ENCODE measurements at places on chromosomes 3 and 15.

GRCh38 chr3:72361990-72362389 lies 486.3 kb downstream of the SHQ1 start:
- no peak for DNase-seq

GRCh38 chr3:54917862-54918261 lies 10.0 kb downstream of the LRTM1 start:
- DNase-seq, result no peak

GRCh38 chr15:98980899-98981228 lies 26.7 kb downstream of the PGPEP1L start:
- DNase-seq, result no peak

DNA sequence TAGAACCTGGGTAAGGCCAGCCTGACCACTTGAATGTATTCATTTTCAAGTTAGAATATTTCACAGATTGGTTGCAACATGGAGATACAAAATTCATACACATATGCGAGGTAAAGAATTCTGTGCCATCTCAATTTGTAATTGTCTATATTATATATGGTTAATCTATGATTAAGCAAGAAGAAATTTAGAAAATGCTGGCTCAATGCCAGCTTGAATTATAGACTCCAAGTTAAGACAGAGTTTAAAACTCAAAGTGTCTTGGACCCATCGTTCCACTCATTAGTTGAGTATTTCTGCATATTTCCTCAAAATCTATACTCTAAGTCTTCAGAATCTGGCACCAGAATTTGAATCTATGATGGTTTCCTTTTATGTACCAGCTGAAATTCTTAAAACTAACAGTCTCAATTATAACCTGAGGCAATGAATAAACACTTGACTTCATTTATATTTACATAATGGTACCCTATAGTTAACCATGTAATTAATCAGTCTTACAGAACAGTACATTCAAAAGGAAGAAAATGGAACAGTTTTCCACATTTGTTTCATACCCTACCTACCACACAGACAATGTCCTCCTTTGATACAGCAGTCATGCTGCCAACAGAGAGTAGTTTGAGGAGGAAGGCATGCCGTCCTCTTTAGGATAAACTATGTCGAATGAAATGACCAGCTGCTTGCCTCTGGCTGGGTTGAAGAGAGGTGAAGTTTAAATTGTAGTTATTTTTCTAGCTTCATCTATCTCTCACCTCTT lies 95.7 kb downstream of the CD47 start:
- no peak for DNase-seq

- DNase-seq, result no peak
Observed at GRCh38 chr3:111954228-111954990, 24.4 kb upstream of the ABHD10 start.

DNA sequence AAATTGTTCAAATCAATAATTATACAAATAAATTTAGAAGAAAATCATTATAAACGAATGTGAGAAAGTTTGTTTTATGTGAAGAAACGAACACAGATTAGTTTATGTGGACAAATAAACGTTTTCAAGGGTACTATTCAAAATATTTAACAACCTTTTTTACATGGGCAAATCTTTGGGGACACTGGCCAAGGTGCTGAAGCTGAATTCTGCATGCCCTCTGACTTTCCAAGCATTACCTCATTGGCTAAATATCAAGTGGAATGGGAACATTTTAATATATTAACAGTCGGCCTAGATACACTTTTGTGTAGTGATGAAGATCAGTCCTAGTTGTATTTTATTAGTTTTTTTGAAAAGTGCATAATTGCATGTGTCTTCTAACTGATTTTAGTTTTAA lies 636.4 kb upstream of the DPPA4 start:
- DNase-seq, result no peak

- DNase-seq, result no peak
Observed at GRCh38 chr3:32200992-32201758, 37.3 kb upstream of the CMTM8 start.

GRCh38 chr15:25176616-25176923 lies 221.8 kb downstream of the SNRPN start:
- no peak for DNase-seq

GRCh38 chr15:80660119-80660518 lies 35.0 kb upstream of the ABHD17C start:
- DNase-seq, result peak; percentile 45

DNA sequence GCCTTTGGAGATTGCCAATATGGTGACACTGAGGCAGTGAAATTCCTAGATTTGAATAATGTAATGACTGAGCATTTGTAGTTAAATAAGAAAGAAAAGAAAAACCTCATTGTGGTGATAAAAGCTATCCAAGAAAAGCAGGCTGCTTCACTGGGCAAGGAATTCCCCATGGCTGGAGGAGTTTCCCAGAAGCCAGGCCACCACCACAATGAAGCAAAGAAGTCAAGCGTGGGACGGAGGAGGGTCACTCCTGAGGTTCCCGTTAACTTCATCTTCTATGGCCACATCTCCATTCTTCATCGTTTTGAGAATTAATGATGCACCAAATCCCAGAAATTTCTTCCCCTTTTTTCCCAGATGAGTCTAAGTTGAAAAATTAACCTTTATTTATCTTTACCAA lies 185.8 kb upstream of the BCL6 start:
- no peak for DNase-seq

GRCh38 chr15:57865294-57865693 lies 158.8 kb downstream of the POLR2M start:
- no peak for DNase-seq

DNA sequence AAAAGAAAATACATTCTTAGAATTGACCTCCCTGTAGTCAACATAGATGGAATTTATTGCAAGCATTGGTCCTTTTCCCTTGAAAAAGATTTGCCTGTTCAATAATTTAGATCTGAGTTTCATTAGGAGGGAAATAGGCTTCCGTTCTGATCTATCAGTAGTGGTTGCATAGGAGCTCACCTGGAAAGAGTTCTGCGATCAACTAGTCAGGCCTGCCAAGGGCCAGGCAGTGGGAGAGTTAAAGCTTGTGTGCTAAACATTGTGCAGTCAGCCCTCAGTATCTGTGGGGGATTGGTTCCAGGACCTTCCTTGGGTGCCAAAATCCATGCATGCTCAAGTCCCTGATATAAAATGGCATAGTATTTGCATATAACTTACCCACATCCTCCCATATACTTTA lies 29.6 kb upstream of the IDH2 start:
- no peak for DNase-seq

GRCh38 chr15:68304589-68305337 lies 27.2 kb downstream of the FEM1B start:
- DNase-seq, result peak; percentile 12

DNA sequence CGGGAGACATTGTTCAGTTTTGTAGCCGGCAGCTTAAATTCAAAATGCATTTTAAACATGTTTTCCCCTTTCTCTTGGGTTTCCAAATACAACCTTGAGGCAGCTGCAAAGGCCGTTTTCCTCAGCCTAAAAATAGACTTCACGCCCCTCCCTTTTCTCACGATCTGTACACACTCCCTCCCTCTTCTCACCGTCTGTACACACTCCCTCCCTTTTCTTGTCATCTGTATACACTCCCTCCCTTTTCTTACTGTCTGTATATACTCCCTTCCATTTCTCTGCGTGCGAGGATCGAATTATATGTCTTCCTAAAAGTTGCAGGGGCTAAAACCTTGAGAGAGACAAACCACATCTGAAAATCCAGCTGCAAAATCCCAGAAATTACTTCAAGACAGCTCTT lies 8.9 kb downstream of the MUC4 start:
- no peak for DNase-seq

GRCh38 chr15:80694611-80695098 lies 455 bp upstream of the ABHD17C start:
- DNase-seq, result no peak

DNA sequence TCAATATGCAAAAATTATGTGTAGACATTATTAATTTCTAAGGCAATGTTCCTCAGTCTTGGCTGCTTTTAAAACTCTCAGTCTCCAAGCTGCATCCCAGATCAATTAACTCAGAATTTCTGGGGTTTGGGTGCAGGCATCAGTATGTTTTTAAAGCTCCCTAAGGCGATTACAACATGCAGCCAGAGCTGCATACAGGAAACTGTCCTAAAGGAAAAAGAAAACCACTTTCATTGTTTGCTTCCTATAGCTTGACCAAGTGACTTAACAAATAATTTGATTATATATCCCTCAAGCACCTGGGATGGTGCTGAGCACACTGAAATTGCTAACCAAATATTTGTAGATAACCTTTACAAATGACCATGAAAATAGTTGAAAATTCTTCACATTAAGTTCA lies 194.7 kb downstream of the DTWD1 start:
- no peak for DNase-seq

GRCh38 chr3:176514297-176514696 lies 683.0 kb downstream of the TBL1XR1 start:
- peak; percentile 3 for DNase-seq

- peak; percentile 84 for DNase-seq
Observed at GRCh38 chr3:49703443-49703927, 14.1 kb downstream of the RNF123 start.
